CD4-positive, alpha-beta T cell treated with Interferon alpha-2 for 1 hour (primary cell): ENCODE measurements at places on chromosomes 11 and 22.

- no peak for DNase-seq
Observed at GRCh38 chr11:61108847-61109585, 6.7 kb downstream of the CD5 start.

- no peak for DNase-seq
Observed at GRCh38 chr11:103295704-103296103, 186.5 kb downstream of the DYNC2H1 start.

- peak; percentile 41 for DNase-seq
Observed at GRCh38 chr11:122656631-122657101, 1.1 kb downstream of the UBASH3B start.

DNA sequence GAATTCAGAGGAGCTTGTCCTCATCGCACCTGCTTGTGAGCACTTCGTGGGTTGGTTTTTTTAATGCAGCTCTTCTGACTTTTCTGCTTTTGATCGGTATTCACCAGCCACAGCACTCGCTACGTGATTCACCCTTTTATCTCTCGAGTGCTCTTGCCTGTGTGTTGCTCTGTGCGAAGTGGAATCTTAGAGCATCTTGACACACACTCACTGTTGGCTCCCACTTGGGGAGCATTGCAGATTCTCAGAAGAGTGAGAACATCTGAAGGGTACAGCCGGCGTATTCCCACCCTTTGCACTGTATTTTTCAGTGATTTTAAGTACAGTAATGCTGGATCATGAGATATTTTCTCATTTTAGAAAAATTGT, 10.9 kb downstream of the TNNT3 start:
- no peak for DNase-seq

GRCh38 chr22:46002757-46003270, 25.9 kb upstream of the WNT7B start:
- DNase-seq: no peak

DNA sequence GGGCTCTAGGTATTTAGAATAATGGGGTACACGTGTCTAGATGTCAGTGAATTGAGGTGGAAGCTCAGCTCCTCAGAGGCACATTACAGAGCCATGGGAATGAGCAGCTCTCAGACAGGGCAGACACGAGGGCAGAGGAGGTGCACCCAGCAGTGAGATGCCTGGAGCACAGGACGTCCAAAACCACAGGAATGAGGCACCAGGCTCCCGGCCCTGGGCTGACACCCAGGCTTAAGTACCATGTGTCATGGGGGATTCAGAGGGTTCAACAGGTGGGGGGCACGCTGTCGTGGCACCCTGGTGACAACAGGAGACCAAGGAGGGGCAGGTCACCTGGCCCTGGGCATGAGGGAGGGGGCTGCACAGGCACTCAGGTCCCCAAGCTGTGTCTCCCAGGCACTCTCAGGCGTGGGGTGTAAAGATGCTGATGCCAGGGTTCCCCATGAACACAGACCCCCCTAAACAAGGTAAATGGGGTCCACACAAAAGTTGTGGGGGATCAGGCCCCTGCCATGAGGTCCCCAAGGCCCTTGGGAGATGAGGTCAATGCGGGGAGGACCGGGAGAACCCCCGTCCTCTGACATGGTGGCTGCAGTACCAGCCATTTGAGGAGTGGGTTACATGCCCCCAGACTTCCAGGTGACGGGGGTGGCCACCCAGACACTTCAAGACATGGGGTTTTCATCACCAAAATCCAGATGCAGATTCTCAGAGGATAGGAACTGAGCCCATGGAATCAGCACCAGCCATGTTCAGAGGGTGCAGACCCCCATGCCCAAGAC, 5.6 kb upstream of the SYT8 start:
- no peak for DNase-seq

DNA sequence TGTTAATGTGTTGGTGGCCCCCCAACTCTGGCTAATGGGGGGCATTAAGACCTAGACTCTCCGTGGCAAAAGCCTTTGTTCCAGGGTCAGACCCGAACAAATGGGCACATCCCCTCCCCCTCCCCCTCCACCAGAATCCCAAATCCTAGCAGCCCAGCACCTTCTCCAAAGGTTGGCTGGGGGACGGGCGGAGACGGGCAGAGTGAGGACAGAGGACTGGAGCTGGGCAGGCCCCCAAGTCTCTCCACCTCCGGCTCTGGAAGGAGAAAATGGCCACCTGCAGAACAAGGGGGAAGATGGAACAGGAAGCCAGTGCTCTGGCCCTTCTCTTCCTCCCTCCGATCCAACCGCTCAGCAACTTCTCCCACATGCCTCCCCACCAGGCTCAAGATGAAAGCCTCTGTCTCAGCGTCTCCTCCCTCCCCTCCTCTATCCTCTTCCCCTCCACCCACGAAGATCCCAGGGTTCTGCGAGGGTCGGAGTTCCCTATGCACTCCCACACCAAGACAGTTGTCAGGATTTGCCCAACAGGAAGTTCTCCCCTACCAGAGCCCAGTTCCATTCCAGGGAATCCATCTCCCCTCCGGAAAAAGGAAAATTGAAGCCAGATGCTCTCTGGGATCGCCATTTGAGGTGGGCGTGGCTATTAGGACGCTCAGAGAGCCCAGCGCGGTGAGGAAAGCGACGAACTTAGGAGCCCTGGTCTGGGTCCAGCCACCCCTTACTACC, 20.1 kb downstream of the ADA2 start:
- no peak for DNase-seq

- DNase-seq: no peak
Observed at GRCh38 chr11:41720761-41721160, 261.3 kb upstream of the LRRC4C start.

GRCh38 chr11:85385547-85385946, 241.6 kb downstream of the DLG2 start:
- no peak for DNase-seq
